ENCODE measurements at places on chromosomes 1 and 21.

- no peak for DNase-seq
Measured at GRCh38 chr1:46533179-46533864, 18.1 kb downstream of the KNCN start.

GRCh38 chr1:21704145-21704544, 35.0 kb upstream of the RAP1GAP start:
- no peak for DNase-seq

DNA sequence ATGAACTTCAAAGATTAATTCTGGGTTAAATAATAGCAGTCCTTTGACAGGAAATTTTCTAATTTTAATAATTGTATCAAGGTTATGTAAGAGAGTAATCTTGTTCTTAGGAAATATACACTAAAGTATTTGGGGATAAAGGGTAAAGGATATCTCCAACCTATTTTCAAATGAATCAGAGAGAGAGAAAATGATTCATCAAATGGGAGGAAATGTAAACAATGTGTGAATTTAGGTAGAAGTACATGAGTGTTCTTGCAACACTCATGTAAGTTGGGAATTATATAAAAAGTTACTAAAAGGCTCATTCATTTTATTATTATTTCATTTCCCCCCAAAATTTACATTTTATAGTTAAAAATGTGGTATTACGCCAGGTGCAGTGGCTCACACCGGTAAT, 20.4 kb upstream of the SIM2 start:
- no peak for DNase-seq

DNA sequence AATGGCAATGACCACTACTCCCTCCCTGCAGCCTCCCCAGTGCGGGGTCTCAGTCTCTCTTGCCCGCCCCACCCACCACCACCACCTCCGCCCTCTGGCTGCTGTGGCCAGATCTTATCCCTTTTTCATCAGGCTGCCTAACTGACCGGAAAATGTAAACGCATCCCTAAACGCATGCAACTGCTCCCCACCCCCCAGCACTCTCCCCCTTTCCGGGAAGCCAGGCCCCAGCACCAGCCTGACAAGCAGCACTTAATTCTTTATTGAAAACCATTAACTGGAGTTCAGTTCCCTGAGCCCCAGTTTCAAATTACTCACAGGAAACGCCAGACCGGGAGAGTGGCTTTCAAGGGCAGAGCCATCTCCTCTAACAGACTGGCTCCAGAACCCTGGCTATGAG, 147.7 kb downstream of the DMRTA2 start:
- DNase-seq, result no peak

GRCh38 chr1:184867866-184868689, 106.2 kb downstream of the NIBAN1 start:
- DNase-seq, result no peak

GRCh38 chr1:145983206-145983675, 13.1 kb downstream of the TXNIP start:
- DNase-seq, result no peak

- DNase-seq, result peak; percentile 38
Measured at GRCh38 chr1:58699011-58699762, 675 bp downstream of the MYSM1 start.

DNA sequence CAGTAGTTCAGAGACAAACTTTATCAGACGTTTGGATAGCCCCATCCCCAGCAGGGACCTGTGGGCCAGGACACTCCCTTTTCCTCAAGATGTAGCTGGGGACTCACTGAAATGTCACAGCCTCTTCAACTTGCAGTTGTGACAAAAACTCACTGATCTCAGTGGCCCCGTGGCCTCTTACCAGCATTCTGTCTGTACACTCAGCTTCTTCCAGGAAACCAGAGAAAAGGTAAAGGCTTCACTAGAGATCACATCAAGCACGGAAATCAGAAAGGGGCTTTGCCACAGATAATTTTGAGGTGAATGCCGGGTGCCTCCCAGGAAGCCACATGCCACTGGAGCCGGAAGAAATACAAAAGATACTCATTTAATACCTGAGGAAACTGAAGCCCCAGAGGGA, 122.2 kb downstream of the CCDC185 start:
- no peak for DNase-seq

DNA sequence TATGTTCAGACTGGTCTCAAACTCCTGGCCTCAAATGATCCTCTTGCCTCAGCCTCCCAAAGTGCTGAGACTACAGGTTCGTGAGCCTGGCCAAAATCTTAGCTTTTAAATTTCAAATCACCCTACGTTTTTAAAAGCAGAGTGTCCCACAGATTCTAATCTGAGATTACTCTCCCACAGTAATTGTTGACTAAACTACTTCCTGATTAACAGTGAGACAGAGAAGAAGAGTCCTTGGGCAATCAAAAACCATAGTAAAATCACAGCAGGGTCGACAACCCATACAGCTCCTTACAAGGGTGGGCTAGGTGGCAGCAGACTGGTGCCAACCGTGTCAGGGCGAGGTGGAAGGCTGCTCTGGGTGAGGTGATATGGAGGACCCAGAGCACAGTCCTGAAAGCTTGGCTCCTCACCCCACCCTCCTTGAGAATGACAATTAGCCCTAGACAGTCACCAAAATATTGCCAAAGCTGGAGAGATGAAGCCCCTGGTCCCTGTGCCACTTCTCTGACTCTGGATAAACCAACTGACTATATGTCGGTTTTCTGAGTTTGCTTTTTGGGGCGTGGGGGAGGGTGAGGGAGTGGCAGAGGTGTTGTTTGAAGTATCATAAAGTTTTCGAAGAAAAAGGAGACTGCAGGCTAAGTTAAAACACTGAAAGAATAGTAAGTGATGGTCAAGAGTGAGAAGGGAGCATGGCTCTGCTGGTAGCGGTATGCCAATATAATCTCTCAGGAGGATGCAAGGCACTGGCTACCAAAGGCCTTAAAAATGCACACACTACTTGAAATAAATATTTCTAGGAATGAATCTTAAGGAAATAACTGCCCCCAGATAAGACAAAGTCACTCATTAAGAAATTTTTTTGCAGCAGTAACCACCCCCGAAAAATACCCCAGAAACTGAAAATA, 86.8 kb downstream of the SLC45A1 start:
- no peak for DNase-seq

GRCh38 chr1:246528933-246529731, 22.1 kb upstream of the SMYD3 start:
- DNase-seq, result no peak

DNA sequence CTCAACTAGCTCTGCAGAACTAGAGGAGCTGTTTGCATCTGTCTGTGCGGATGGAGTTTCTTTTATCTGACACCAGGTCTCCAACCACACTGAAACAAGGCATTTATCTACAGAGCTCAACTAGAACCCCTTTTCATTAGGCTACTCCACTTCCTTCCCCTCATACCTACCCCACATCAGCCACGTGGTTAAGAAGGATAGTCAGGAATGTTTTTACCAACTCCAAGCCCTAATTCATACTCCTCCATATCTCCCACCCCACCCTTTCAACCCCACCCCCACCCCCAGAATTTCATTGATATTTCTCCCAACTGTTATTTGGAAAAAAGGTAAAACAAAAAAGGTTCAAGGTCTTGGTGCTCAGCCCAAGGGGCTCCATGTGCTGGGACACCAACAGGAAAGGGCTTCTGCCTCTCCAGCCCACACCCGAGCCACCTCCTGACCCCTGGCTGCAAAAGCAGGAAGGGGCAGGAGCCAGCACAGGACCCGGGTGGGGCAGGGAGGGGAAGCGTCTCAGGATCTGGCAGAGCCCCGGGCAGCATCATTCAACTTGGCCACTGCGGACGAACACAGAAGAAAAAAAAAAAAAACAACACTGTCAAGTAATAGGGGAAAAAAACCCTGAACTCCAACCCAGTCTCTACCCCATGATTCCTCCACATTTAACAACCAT, 7.0 kb downstream of the ENSA start:
- no peak for DNase-seq

Data from astrocyte of the spinal cord (primary cell).